CD4-positive, alpha-beta T cell treated with Interleukin-2 at 100 ng/mL for 4 hours (primary cell): ENCODE measurements at places on chromosomes 3 and 15.

GRCh38 chr3:66196633-66197032 is 24.2 kb upstream of the SLC25A26 start:
- DNase-seq: no peak

GRCh38 chr3:116291141-116291540 is 154.1 kb downstream of the LSAMP start:
- no peak for DNase-seq

- DNase-seq: no peak
Measured at GRCh38 chr15:67968966-67969365, 85.1 kb upstream of the PIAS1 start.

DNA sequence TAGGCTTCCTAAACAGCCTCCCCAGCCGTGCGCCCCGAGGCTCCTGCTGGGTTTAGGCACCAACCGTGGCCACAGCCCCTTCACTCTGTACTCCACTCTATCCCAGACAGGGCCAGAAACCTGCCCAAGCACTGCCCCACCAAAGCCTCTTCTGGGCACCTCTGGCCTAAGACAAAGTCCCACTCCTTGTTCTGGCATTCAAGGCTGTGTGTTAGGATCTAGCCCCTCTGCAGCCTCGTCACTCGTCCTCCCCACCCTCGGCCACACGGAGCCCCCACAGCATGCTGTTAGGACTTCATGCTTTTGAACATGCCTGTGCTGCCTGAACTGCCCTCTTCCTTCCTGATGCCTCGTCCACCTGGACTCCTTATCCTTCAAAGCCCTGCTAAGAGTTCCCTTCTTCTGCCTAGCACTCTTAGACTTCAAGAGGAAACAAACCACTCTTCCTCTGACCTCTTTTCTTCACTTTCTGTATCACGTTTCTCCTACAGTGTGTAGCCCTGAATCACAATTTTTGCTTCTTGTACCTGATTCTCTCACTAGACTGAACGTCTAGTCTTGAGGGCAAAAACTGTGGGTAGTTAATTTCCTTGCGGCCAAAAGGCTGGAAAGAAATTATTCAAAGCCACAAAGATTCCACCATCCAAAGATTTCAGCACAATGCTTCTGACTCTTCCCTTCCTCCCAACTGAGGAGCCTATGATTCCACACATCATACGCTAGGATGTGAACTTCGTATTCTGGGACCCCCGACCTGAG is 28.6 kb downstream of the WNT7A start:
- no peak for DNase-seq

DNA sequence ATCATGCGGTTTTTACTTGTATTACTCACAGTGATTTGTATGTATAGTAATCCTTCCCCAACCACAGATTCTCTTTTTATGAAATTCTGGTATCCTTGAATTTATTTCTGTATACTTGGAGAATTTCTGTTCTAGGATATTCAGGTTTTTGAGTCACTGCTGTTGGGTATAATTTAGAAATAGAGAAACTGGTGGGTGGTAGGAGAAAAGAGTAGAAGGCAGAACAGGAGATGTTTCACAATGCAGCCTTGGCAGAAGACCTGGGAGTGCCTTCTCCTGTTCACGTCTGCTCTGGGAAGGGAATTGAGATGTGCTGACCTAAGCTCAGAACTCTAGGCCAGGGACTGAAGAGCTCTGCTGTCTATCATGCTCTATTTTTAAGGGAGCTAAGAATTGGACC is 193.6 kb downstream of the EPHB1 start:
- DNase-seq: no peak

DNA sequence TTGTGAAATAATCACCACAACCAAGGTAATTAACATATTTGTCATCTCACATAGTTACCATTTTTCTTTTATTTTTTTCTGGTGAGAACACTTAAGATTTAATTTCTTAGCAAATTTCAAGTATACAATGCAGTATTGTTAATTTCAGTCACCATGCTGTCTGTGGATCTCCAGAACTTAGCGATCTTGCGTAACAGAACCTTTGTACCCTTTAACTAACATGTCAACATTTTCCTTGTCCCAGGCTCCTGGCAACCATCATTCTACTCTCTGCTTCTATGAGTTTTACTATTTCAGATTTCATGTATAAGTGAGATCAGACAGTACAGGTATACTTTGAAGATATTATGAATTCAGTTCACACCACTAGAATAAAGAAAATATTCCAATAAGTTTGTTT is 154.4 kb downstream of the KCNAB1 start:
- DNase-seq: no peak

- no peak for DNase-seq
Measured at GRCh38 chr3:64945171-64945729, 257.4 kb upstream of the ADAMTS9 start.

GRCh38 chr15:94259863-94260262 is 28.5 kb downstream of the MCTP2 start:
- DNase-seq: no peak

GRCh38 chr15:42919308-42919707 is 1.3 kb downstream of the TTBK2 start:
- DNase-seq: no peak

DNA sequence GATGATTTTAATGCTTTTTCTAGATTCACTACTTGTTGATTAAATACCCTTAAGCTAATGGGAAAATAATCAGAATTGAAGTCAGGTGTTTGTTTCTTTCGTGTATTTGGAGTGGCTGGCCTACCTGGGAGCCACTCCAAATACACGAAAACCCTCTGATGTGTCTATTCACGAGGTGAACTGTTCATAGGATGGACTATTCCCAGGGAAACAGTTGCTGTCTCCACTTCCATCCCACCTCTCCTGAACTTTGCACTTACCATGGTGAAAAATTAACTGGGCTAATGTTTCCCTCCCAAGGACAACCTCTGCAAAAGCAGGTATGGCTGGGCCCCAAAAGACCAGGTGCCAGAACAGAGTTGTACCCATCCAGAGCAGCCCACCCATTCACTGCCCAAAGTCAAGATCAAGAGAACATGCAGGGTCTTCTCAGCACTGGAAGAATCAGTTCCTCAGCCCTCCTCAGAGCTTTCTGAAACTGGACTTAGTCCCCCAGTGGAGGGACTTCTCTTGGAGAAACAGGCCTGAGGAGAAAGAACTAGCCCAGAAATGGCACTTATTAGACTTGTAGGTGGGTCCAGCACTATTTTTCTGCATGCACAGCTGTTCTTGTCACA is 2.9 kb upstream of the SMAD3 start:
- DNase-seq: no peak

- DNase-seq: no peak
Measured at GRCh38 chr3:7292362-7292761, 431.4 kb downstream of the GRM7 start.

- peak; percentile 51 for DNase-seq
Measured at GRCh38 chr3:46440531-46441294, 24.0 kb downstream of the LTF start.

GRCh38 chr3:61729038-61729634 is 167.8 kb downstream of the PTPRG start:
- no peak for DNase-seq

DNA sequence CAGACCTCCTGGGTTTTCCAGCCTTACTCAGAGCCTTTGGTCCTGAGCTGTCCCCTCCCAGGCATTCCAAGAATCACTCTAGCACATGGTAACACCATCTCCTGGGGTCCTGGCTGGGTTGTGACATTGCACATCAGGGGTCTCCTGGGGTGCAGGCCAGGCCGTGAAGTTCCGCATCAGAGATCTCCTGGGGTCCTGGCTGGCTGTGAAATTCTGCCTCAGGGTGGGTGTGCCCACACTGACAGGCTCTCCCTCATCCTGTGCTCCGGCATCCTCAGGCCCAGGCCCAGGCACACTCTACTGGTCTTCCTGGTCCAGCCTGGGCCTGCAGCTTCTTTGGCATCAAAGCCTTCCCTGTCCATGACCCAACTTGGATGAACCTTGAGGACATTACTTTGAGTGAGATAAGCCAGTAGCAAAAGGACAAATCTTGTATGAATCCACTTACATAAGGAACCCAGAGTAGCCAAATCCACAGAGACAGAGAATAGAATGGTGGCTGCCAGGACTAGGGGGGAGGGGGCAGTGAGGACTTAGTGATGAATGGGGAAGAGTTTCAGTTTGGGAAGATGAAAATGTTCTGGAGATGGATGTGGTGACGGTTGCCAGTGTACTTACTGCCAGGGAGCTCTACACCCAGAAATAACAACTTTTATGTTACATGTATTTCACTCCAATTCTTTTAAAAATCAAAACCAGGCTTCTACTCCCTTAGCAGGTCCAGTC is 49.1 kb upstream of the KLF13 start:
- no peak for DNase-seq

DNA sequence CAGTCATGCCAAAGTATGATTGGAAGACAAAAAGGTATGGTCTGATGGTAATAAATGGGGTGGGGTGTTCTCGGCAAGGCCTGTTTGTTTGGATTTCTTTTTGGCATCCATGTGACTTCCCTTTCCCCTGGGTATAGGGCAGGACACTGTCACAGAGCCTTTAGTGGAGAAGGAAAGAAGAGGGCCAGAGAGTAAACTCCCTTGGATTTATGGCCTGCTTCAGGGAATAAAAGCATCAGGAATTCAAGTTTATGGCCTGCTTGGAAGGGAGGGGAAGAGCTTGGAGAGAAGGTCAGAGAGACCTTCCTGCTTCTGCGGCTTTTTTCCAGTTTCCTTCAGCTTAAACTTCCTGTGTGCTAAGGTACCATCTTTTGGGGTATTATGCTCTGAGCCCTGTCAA is 179.4 kb upstream of the ADAMTS9 start:
- no peak for DNase-seq

GRCh38 chr15:81886591-81886990 is 159.2 kb downstream of the MEX3B start:
- DNase-seq: no peak

- peak; percentile 32 for DNase-seq
Measured at GRCh38 chr15:70098153-70098460, 390 bp upstream of the TLE3 start.

GRCh38 chr15:58758141-58758540 is 8.6 kb upstream of the ADAM10 start:
- DNase-seq: no peak

DNA sequence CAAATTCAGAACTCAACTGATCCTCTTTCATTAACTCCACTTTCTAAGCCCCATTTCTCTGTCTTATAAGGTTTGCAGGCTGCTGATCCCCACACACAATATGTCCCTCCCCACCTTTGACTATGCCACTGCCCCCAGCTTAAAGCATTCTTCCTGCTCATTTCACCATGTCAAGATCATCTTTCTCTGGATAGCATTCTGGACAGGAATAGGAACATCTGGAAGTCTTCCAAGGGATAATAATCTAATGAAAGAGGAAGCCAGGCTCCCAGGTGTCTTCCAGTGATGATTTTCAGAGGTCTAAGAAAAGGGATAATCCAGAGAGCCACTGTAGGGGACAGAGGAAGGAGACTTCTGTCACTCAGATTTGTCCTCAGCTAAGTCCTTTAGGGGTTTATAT is 54.6 kb upstream of the GALNT15 start:
- DNase-seq: no peak

GRCh38 chr3:29757054-29757777 is 476.3 kb downstream of the RBMS3 start:
- no peak for DNase-seq

GRCh38 chr3:142296507-142296906 is 71.1 kb upstream of the GK5 start:
- DNase-seq: no peak

DNA sequence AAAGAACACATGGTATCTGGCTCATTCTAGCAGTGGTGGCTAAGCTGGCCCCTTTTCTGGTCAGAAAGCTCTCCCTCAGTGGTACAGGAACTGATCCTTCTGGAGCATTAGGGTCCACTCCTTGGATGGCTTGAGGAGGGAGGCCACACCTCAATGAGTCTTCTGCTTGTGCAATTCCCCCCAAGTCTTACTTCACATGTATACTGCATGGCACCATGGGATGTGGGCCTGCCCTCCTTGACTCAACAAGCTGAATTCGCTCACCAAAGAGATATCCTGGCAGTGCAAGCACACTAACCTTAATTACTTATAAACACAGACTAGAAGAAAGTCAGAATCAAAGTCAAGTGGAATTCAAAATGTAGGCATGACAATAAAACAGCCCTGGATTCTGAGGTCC is 133.8 kb upstream of the SLC2A2 start:
- DNase-seq: no peak

- no peak for DNase-seq
Measured at GRCh38 chr3:97838393-97838792, 16.6 kb downstream of the CRYBG3 start.
